ENCODE measurements at places on chromosomes 6 and 20.

DNA sequence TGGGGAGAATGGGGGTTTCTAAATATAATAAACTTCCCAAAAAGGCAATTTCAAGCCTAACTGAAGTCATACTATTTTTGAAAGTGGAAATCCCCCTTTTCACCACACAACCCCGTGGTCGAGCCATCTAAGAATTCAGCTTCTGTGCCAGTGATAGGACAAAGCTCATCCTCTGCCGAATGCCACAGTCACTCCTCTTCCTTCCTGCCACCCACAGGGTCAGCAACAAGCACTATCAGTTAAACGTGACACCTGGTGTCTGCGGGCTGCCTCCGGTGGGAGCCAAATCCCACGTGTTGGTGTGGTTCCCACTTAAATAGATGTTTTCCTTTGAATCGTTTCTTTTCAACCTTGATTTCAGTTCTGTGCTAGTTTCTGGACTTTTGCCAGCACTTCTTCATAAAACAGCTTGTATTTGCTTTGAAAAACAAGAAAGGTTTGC is 60.7 kb downstream of the TNFAIP3 start:
- DNase-seq, result no peak

DNA sequence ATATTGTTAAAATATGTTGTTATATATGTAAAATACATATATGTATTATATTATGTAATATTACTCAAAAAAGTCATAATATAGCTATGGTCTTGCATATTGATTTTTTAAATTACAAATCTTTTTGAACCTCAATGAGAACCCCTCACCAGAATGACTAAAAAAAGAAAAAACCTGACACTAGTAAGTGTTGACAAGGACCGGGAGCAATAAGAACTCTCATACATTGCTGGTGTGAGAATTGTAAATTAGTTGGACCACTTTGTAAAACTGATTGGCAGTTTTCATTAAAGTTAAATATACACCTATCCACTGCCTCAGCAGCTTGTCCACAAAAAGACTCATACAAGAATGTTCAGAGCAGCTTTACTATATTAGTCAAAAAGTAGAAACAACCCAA is 280.0 kb downstream of the BMP7 start:
- no peak for DNase-seq

- no peak for DNase-seq
Measured at GRCh38 chr6:153862139-153862538, 176.9 kb upstream of the OPRM1 start.

DNA sequence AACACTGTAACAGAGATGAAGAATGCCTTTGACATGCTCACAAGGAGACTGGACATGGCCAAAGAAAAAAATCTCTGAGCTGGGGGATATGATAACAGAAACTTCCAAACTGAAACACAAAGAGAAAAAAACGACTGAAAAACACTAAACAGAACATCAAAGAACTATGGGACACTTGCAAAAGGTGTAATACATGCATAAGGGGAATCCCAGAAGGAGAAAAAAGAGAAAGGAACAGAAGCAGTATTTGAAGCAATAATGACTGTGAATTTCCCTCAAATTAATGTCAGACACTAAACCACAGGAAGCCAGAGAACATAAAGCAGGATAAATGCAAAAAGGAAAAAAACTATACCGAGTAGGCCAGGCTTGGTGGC is 117.4 kb upstream of the ARID1B start:
- no peak for DNase-seq

GRCh38 chr20:45189067-45189609 is 14.4 kb downstream of the PI3 start:
- no peak for DNase-seq

Measured in esophagus squamous epithelium (tissue), 5 donors.